ENCODE measurements at places on chromosomes 13 and 19. TPM values are rescaled to one million over a fixed set of nuclear protein-coding genes. Genes with fewer than 3 reads are reported as not detected.

DNA sequence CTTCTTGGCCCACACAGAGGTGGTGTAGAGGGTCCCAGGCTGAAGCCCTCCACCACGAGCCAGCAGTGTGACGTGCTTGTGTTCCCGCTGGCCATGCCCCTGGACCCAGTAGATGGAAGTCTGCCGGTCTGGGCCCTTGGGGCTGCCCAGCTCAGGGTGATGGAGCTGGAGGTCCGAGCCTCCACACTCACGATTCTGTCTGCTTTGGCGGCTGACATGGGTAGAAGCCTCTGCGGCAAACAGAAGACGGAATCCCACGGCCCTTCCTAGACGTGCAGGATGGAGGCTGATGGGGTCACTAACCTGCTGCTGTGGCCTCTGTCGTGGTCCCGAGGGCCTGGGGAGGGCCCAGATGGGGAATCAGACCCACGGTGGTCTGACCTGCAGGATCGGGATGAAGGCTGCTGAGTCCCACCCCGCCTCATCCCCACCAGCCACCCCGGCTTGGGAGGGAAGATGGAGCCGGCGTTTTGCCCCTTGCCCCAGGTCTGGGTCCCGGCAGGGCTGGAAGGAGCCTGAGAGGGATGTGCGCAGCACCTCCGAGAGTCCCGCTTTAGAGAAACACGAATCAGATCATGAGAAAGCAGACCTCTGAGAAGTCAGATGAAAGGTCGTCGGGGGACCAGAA is 4.4 kb downstream of the TMEM86B start:
- DNase-seq: no peak

- no peak for DNase-seq
Measured at GRCh38 chr13:110811771-110812120, 98.2 kb downstream of the ING1 start.

DNA sequence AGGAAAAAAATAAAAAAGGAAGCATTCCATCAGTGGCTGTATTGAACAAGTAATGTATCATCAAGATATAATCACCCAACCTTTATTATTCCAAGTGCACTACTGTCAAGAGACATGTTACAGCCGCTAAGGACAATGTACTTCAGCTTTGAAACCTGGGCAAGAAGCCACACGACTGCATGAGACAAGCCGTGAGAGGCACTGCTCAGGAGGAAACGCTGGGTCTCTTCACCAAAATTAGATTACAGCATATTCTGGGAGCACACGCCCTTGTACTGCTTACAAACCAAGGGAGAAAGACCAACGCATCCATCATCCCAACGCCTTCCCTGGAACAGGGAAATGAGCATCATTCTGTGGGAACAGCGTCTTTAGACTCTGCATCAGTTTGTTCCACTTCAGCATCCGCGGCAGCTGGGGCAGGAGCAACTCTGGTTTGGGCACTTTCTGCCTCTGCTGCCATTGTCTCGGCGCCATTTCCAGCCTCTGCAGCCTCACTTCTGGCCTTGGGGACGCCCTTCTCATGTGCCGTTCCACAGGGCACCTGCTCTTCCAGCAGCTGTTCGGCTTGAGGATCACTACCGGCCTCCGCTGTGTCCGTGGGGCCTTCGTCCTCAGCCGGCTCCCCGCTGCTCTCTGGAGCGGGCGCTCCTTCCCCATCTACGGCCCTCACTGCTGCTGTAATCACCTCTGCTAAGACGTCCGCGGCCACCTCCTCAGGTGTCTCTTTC is 22.4 kb upstream of the BRD4 start:
- no peak for DNase-seq

DNA sequence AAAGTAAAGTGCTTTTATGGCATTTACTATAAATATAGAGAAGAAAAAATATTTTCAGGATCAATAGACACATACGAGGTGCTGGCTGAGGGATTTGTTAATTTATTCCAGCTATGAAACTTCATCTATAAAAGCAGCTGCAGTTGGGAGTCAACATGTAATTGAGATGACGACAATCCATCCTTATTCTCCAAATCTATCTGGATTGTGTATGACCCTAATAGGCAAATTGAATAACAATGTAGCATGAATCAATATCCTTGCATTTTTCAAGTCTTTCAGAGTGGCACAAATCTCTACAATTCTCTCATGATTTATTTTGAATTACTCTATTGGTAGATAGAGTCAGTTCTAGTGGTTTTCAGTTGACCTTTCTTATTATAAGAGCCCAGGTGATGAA is 1296.5 kb upstream of the SPRY2 start:
- no peak for DNase-seq

The HPN gene
- total RNA-seq: not detected

DNA sequence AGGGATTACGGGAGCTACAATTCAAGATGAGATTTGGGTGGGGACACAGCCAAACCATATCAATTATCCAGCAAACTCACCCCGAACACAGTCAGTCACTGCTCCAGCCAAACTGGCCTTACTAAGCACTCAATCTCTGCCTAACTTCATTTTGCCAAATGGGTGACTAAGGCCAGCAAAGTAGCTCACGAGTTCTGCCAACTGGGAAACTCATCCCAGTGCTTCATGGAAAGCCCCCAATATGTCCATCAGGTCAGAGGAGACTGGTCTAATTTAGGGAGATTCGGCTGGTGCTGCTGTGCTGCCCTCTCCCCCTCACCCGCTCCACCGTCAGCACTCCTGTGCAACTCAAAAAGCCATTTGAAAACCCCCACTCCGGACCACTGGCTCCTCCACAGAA is 324.0 kb downstream of the FOXO1 start:
- no peak for DNase-seq

The UBL5 gene
- 480 TPM for total RNA-seq

The BICRA gene
- 4.7 TPM for total RNA-seq

GRCh38 chr13:21181671-21182070 is 5.2 kb downstream of the MRPL57 start:
- DNase-seq: no peak

GRCh38 chr19:40603071-40603388 is 1.9 kb downstream of the LTBP4 start:
- no peak for DNase-seq

DNA sequence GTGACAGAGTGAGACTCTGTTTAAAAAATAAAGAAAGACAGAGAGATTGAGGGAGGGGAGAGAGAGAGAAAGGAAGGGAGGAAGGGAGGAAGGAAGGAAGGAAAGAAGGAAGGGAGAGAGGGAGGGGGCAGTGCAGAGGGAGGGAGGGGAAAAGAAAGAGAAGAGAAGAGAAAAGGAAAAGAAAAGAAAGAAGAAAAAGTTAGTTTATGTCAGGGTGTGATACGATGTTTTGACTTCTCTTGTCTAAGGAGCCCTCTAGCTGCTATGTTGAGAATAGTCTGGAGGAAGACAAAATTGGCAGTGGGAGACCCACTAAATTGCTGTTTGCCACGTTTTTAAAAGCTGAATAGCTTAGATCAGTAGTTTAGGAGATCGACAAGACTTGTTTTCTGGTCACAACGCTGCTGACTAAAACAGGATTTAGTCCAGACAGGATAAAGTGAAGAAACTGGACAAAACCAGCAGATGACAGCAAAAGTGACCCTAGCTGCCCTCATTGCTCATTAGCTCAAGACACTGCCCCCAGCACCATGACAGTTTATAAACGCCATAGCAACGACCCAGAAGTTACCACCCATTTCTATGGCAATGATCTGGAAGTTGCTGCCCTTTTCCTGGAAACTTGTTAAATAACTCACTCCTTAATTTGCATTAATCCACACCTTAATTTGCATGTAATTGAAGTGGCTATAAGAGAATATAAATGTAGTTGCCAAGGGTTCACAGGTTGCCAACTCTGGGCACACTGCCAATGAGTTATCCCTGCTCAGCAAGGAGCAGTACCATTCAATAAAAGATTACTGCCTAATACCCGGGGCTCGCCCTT is 11.1 kb downstream of the TEX101 start:
- DNase-seq: peak; percentile 24

GRCh38 chr13:50713523-50714248 is 129.8 kb downstream of the DLEU7 start:
- peak; percentile 74 for DNase-seq

GRCh38 chr19:30719189-30719998 is 347.2 kb downstream of the ZNF536 start:
- peak; percentile 22 for DNase-seq

GRCh38 chr13:25847145-25847544 is 204.7 kb downstream of the SHISA2 start:
- DNase-seq: no peak

GRCh38 chr13:36763126-36763722 is 55.8 kb upstream of the RFXAP start:
- no peak for DNase-seq

GRCh38 chr19:40933025-40933424 is 51.0 kb upstream of the CYP2A7 start:
- DNase-seq: no peak

DNA sequence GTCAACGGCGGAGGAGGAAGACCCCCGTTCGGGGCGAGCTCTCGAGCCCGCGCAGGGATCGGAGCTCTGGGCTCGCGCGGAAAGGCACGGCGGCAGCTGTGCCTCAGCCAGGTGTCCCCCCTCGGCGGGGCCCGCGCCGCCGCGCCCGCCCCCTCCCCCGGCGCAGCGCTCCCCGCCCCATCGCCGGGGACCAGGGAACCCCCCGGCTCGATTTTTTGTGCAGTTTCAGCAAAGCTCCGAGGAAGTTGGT is 110.0 kb downstream of the KCNRG start:
- no peak for DNase-seq

GRCh38 chr19:49889687-49890348 is 6.9 kb downstream of the IL4I1 start:
- no peak for DNase-seq

- peak; percentile 96 for DNase-seq
Measured at GRCh38 chr19:40576585-40577451, at the start of gene SHKBP1. TSS of gene SHKBP1 (plus strand) at chr19:40576873. CDS start at chr19:40576900, 27 bp downstream.

DNA sequence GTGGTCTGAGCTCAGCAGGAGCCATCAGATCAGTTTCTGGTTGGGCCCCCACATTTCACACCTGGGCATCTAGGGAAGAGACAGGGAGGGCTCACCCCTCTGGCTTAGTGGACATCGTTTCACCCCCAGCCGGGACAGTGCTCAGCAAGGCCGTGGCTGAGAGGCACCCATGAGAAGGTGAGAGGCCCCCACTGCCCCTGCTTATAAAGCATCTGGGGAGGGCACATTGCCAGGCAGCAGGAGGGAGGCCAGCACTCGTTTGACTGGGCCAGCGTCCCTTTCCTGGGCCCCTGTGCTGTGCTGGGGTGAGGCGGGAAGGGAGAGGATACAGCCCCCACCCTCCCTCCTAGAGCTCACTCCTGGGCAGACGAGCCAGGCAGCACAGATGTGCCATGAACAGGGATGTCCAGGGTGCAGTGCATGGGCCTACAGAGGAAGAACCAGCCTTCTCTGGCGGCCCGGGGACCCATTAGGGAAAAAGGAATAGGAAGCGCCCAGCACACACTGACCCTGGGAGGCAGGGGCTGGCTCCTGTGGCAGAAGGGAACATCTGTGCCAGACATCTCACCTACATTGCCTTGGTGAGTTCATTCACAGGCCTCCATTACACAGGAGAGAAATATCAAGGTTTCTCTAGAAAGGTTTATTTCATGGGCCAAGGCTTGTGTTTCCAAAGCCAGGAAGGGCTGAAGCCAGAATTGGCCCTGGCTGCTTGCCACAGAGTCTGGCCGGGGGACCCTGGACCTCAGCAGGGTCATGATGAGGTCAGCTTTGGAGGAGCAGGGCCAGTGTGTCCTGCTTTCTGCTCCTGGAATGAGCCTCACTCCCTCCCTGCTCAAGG is 7.7 kb downstream of the AP1M1 start:
- DNase-seq: no peak

- DNase-seq: peak; percentile 63
Measured at GRCh38 chr19:2049741-2050348, 1.2 kb downstream of the MKNK2 start.

GRCh38 chr19:51368366-51369282 is at the start of gene CLDND2:
TSS of gene CLDND2 (minus strand) at chr19:51369003. CDS start at chr19:51368577, 426 bp downstream.
- no peak for DNase-seq
